Kidney epithelial cell (primary cell): ENCODE measurements at places on chromosomes 16 and 17.

- DNase-seq = no peak
Observed at GRCh38 chr17:80105762-80106161, 4.4 kb downstream of the GAA start.

GRCh38 chr16:20259541-20259940 is 67.8 kb downstream of the GP2 start:
- DNase-seq = no peak

- DNase-seq = no peak
Observed at GRCh38 chr17:75980188-75981018, 1.4 kb downstream of the TEN1 start.

DNA sequence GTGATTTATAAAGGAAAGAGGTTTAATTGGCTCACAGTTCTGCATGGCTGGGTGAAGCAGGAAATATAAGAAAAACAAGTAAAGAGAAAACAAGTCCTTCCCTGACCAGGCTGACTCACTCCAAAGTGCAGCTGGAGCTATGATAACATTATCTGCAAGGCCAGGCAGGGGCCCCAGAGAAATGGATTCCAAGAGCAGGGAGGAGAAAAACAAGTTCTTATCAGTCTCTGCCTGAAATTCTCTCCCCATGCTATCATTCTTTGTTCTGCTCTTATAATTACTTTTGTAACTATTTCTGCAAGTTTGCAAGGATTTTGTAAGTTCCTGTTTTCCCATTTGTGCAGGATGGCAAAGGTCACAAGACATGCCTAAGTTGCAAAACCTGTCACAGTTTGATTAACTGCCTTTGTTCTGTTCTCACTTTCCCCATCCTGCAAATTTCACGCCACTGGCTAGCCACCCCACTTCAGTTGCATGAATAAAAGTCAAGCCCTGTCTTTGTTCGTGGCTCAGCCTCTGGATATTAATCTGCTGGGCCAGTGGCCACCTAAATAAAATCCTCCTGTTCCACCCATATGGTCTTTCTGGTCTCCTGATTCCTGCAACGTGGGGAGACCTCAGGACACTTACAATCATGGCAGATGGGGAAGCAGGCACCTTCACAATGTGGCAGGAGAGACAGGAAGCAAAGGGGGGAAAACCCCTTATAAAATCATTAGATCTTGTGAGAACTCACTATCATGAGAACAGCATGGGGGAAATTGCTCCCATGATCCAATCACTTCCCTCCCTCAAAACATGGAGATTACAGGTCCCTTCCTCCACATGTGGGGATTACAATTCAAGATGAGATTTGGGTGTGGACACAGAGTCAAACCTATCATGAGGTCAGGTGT is 13.1 kb downstream of the ABCA9 start:
- peak; percentile 69 for DNase-seq
